ENCODE measurements at places on chromosomes 1 and 21.

- no peak for DNase-seq
Measured at GRCh38 chr1:97094247-97094972, 372.8 kb downstream of the PTBP2 start.

DNA sequence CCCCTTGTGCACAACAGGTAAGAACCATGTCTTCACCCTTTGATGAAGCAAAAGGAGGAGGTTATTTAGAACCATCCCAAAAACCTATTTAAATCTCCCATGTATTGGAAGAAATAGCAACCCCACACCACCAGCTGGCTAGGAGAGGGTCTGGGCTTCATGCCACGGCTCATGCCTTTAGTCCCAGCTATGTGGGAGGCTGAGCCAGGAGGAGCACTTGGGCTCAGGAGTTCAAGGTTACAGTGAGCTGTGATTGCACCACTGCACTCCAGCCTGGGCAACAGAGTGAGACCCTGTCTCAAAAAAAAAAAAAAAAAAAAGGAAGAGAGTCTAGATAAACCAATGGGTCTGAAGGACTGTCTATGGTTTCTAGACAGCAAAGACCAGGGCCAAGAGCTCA, 197.9 kb upstream of the COA6 start:
- no peak for DNase-seq

GRCh38 chr1:204882479-204882878, 11.8 kb downstream of the NFASC start:
- no peak for DNase-seq

- DNase-seq = no peak
Measured at GRCh38 chr1:234745844-234746797, 136.1 kb upstream of the IRF2BP2 start.

DNA sequence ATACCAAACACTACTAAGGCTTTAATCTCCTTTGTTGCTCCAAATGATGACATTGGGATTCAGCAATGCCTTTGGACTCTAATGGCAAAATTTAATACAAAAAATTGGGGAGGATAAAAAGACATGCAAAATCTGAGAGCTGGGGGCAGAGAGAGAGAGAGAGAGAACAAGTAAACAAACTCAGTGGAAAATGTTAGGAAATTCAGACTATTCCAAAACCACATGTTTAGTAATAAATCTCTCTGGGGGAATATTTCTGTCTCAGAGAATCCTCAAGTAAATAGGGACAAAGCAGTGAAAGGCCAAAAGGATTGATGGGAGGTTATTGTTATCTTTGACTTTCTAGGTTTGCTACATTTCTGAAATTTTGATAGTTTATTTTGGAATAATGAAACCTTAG, 65.7 kb downstream of the PLA2G4A start:
- DNase-seq = no peak

DNA sequence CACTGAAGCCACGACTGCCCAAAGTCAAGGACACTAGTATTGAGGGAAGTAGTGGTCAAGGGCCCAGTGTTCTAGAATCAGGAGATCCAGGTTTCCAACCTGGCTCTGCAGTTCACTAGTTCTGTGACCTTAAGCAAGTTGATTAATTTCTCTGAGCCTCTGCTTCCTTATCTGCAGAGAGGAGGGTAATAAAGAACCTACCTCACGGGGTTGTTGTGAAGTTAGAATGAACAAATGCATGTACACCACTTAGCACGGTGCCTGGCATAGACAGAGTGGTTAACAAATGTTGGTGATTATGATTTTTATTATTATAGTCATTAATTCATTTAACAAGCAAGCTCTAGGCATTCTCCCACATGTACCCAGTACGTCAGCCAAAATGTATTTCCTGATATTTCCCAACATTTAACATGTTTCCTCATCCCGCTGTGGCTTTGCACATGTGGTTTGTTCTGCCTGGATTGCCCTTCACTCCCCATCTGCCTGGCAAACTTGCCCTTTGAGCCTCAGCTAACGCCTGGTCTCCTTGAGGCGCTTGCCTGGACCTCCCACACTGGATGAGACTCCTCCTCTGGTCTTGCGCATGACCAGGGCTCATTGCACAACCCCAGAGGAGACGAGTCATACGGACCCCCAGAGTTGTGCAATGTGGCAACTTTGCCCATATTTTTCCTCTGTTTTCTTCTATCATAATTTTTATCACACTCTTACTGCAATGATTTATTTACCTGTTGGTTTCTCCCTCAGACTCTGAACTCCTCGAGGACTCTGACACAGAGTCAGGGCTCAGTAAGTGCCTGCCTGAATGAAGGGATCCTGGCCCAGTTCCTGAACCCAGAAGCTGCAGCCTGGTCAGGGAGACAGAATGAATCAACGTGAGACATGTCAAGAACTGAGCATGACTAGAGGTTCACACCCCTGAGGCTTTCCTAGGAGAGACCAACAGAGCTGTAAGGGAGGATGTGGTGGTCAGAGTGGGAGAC, 20.7 kb upstream of the MFSD2A start:
- DNase-seq = no peak

DNA sequence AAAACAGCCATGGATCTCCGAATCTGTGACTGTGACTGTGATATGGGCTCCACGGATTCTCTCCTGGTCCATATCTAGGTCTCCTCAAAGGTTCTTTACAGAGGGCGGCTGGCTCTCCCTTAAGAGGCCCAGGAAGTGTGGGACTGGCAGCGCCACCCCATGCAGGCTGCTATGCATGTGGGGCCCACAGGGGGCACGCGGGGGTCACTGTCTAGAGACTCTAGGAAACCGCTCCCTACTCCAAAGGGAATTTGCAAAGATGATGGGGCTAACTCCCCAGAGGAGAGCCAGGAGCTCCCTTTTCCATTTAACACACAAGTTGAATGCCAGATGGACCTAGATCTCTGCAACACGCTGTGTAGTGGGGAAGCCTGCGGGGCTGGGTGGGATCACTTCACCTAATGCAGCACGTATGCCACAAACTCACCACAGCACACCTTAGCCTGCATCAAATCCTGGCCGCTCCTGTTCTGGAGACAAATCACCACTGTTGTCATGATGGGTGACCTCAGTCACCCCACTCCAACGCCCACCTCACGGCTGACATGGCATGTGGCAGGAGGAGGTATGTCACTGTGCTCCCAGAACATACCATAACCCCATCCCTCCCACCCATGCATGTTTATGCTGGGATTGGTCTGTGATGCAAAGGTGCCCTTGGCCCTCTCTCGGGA, 61.7 kb downstream of the SLC45A1 start:
- no peak for DNase-seq

GRCh38 chr1:183214021-183214970, 28.2 kb downstream of the LAMC2 start:
- DNase-seq = no peak

- no peak for DNase-seq
Measured at GRCh38 chr1:174874331-174875053, 125.3 kb upstream of the CACYBP start.

DNA sequence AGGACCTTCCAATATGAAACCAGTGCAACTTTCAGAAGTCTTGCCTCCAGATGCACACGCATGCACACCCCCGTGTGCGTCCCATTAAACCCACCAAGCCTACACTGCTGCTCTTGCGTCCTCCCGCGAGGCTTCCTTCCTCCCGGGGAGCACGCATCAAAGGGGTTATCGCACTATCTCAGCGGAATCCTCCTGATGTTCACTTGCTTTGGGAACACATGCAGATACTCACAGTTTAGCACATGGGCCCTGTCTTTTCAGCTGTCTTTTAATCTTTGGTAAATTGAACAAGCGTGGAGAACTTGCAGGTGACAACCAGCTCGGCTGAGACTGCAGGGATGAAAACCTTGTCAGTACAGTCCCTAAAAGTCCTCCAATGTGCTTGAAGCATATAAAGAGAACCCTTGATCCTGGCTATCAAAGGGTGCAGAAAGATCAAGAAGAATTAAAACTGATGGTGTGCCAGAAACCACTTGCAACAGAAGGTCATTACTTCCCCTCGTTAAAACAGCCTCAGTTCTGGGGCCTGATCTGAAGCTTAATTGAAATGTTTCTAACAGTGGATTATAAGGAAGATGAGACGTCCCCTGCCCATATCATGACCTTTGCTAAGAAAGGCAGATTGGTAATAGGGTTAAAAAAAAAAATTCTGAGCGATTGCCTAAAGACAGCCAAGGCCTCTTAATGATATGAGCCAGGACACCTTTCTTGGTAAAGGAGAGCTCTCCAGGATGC, 149.4 kb upstream of the LMO4 start:
- DNase-seq = no peak

DNA sequence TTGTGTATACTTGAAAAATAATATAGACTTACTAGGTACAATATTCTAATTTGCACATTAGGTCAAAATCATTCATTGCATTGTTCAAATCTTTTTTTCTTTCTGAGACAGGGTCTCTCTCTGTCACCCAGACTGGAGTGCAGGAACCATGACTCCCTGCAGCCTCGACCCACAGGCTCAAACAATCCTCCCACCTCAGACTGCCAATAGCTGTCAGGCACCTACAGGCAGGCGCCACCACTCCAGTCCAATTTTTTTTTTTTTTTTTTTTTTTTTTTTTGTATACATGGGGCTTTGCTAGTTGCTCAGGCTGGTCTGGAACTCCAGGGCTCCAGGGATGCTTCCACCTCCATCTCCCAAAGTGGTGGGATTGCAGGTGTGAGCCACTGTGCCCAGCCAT, 656.9 kb downstream of the KCNT2 start:
- no peak for DNase-seq

DNA sequence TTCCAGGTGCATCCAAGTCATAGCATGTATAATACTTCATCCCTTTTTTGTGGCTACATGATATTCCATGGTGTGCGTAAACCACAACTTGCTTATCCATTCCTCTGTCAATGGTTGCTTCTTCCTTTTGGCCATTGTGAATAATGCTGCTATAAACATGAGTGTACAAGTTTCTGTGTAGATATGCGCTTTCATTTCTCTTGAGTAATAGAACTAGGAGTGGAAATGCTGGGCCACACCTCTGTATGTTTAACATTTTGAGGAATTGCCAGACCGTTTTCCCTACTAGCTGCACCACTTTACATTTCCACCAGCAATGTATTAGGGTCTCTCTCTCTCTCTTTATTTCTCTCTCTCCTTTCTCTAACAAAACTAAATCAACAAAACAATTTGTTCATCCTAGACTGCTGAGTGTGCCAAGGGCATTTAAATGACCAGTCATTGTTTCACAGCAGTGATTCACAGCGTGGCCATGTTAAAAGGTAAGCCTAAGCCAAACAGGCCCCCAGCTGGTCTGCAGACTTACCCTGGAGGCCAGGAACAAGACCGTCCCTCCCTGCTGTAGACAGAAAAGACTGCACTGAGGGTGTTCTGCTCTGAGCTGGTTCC, 53.2 kb upstream of the LYST start:
- DNase-seq = no peak

GRCh38 chr1:202143011-202143767, 1.3 kb downstream of the ARL8A start:
- no peak for DNase-seq

GRCh38 chr1:73765551-73766233, 432.3 kb downstream of the LRRIQ3 start:
- DNase-seq = no peak

DNA sequence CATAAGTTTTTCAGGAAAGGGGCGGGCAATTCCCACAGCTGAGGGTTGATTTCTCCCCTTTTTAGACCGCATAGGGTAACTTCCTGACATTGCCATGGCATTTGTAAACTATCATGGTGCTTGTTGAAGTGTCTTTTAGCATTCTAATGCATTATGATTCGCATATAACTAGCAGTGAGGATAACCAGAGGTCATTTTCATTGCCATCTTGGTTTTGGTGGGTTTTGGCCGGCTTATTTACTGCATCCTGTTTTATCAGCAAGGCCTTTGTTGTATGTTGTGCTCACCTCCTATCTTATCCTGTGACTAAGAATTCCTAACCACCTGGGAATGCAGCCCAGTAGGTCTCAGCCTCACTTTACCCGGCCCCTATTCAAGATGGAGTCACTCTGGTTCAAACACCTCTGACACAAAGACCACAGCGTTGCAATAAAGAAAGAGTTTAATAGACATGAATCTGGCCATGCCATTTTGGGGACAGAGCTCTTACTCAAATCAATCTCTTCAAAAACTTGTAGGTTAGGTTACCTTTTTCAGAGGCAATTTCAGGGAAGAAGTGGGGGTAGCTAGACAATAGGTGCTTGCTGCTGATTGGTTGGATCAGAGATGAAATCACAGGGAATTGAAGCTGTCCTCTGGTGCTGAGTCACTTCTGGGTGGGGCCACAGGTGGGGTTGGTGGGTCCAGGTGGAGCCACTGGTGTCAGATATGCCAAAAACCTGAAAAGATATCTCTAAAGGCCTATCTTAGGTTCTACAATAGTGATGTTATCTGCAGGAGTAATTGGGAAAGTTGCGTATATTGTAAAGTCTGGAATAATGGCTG, 23.3 kb downstream of the TBX19 start:
- DNase-seq = no peak

- DNase-seq = peak; percentile 94
Measured at GRCh38 chr1:41776891-41777441, 141.8 kb downstream of the HIVEP3 start.

DNA sequence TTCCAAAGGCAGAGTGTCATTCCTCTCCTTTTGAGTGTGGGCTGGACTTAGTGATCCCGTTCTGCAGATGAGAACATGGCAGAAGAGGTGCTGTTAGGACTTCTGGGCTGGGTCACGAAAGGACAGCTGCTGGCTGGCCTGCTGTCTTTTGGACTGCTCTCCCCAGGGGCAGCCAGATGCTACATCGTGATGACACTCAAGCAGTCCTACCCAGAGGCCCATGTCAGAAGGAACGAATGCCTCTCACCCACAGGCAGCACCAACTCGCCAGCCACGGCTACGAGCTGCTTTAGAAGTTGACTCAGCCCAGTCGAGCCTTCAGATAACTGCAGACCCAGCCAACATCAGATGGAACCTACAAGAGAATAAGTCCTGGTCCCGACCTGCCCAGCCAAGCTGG, 156.5 kb downstream of the KCNJ6 start:
- DNase-seq = no peak

GRCh38 chr1:44651069-44651468, 23.2 kb downstream of the TMEM53 start:
- DNase-seq = no peak

GRCh38 chr1:20993716-20994575, 182.8 kb downstream of the EIF4G3 start:
- no peak for DNase-seq

DNA sequence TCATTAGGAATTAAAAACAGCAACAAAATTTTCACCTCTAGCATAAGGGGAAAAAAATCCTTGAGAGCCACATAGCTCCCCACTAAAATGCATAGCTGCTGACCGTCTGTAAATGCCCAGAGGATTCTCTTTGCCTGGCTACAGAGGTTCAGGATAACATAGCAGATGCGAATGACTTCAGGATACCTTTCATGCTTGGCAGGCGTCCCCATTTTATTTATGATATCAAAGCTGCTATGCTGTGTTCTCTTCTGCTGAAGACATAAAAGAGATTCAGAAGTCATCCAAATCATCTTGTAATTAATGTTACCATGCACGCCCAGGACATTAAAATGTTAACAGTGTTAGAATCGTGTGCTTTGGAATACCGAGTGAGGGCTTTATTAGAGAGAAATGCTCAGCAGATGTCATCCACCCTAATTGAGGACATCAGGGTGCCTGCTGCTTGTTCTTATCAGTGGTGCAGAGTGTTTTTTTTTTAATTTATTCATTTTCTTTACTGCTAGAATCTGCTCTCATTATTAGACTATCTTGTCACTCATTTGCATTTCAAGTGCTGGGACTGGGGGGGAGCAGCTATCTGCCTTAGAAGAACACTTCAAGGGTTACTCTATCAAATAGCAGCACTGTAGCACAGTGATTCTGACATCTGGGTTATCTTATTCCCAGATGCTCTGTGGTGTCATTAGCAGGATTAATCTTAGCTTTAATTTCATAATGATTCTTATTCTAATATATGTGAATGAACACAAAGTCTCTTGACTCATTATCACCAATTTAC, 139.5 kb downstream of the ZNF326 start:
- DNase-seq = no peak

Data from hippocampal formation (tissue), 2 donors.